COR-L47 (cell line): ENCODE measurements at places on chromosomes 7 and 10.
A peak's percentile ranks its signal among the peaks of the same experiment; 100 is the strongest.

DNA sequence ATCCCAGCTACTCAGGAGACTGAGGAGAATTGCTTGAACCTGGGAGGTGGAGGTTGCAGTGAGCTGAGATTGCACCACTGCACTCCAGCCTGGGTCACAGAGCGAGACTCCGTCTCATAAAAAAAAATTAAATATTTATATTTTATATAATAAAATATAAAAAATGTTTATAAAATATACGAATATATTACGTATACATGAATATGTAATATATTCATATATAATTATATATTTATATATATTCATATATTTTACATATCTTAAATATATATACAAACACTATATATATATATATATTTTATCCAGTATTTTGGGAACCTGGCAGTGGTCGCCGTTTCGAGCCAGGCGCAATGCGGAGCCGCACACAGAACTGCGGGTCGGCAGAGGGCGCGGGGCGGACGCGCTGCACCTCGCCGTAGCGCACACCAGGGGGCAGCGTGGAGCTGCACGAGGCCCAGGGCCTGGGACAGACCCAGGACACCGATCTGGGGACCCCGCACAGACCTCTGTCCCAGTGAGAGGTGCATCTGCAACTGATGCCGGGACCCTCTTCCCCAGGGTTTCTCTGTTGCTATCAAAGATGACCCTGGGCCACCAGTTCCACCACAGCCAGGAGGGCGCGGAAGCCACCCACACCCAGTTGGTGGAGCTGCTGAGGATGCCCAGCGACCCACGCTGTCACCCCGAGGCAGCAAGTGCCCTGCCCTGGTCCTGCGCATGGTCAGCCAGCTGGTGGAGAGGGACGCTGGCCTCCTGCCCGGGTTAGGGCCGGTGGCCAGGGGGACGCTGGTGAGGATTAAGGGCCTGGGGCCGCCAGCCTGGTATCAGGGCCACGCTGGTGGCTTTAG lies 22.7 kb downstream of the AP5Z1 start:
- no peak for DNase-seq

DNA sequence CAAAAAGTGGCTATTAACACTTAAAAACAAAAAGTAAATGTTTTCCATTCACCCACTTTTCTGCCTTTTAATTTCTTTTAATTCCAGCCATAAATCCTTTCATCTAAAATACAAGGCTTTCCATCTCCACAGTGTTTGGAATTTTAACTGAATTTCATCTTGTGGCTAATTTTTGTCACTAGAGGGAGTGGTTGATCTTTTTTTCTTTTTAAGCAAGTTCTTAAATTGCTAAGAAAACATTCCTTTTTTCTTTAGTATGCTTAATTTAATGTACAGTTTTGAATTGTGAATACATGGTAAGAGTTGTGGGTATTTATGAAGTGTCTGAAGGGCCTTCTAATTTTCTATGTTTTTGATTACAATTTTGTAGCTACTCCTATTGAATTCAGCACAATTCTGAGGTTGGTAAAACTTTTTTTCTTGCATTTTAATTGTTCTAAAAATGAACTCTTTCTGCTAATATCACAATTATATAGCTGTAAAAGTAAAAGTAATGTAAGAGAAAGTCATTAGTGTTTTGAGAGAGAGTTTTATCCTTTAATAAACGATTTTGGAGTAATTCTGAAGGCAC lies 54.9 kb upstream of the ANK3 start:
- DNase-seq: peak; percentile 21

DNA sequence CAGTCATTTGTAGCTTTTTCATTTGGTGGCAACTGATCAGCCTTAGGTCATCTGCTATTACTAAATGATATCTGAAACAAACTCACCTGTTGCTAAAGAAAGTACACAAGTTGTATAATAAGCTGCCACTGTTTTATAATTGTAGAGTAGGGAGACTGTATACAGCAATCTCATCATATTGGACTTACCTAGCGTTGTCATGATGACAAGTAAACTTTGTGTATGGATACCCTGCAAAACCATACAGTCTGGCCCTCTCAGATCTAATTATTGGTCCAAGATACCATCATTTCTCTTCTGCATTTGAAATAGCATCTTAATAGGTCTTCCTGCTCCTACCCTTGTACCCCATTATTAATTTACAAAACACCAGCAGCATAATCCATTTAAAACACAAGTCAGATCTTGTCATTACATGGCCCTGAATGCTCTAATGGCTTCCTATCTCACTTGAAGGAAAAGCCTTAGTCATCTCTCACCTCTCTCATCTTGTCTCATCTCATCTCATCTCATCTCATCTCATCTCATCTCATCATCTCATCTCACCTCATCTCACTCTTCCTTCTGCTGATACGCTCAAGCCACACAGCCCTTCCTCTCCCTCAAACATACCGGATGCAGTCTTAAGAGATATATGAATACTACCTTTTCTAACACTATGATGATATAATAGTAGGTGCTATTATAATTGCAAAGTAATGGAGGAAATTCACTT lies 540.6 kb downstream of the MDFIC start:
- no peak for DNase-seq

DNA sequence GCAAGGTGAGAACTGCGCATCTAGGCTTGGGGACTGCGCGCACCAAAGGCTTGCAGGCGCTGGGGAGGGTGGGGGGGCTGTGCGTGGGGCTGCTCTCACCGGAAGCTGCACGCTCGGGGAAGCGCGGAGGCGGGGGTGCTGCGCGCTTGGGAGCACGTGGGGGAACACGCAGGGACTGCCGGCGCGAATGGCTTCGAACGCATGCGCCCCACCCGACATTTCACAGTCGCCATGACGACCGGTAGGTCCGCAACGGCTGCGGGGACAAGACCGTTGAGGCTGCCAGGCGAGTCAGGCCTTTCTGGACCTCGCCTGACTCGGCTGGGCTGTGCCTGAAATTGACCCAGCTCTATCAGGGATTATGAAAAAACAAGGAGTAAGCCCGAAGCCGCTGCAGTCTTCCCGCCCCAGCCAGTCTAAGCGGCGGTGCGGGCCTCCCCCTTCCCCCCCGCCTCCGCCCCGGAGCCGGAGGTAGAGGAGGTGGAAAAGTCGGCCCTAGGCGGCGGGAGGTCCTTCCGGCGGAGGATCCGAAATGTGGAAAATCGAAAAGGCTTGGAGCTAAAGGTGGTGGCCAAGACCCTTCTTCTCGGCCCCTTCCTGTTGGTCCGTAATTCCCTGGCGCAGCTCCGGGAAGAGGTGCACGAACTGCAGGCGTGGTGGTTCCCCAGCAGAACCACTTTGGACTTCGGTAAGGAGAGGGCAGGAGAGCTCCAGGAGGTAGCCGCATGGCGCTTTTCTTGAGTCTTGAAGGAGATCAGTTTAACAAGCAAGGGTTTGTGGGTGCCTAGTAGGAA lies 34.9 kb upstream of the STEAP1 start:
- DNase-seq: no peak

- no peak for DNase-seq
Observed at GRCh38 chr10:103551619-103552602, 58.4 kb downstream of the NEURL1 start.

DNA sequence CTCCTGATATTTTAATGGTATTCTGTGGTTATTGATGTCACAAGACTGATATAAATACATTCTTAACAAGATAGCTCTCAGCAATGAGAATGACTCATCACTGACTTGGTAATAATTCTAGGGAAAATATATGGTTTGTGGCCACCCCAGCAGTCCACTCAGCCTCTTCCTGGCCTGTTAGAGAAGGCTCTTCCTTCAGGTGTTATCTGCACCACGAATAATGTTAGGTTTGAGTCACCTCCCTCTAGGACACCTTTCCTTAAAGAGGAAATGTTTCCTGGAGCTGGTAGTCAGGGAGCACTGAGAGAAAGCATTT lies 163.3 kb downstream of the SVIL start:
- no peak for DNase-seq

GRCh38 chr7:128000854-128001265 lies 30.4 kb downstream of the LRRC4 start:
- no peak for DNase-seq

GRCh38 chr10:110780704-110781103 lies 91.0 kb upstream of the PDCD4 start:
- no peak for DNase-seq

- DNase-seq: no peak
Observed at GRCh38 chr10:101896225-101896877, 52.8 kb upstream of the KCNIP2 start.

DNA sequence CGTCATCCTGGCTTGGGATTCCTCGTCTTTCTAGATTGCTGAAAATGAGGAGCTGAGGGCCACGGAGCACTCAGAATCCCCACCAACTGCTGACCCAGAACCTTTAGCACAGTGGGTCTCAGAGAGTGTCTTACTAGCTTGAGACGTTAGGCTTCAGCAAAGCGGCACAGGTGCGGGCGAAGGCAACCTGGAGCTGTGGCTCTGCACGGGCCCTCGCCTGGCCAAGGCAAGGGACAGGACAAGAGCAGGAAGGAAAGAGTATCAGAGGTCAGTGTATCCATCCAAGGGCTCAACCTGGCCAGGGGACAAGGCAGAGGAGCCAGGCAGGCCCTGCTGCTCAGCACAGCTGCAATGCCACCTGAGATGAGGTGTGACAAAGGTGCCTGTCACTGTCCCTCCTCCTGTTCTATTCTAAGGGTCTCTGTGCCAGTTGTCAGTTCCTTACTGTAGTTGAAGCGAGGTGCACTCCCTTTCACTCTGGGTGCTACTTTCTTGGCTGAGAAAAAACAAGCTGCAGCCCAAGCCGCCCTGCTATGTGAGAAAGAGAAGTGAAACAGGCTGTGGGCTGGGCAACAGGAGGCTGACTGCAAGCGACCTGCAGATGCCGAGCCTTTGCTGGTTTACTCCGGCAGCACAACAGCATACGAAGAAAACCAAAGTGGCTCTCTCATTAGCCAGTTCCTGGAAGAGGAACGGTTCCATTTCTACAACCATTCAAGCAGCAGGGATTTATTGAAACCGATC lies 33.3 kb upstream of the KDM7A start:
- no peak for DNase-seq

GRCh38 chr7:151201751-151202150 lies 8.5 kb downstream of the H2BK1 start:
- no peak for DNase-seq

DNA sequence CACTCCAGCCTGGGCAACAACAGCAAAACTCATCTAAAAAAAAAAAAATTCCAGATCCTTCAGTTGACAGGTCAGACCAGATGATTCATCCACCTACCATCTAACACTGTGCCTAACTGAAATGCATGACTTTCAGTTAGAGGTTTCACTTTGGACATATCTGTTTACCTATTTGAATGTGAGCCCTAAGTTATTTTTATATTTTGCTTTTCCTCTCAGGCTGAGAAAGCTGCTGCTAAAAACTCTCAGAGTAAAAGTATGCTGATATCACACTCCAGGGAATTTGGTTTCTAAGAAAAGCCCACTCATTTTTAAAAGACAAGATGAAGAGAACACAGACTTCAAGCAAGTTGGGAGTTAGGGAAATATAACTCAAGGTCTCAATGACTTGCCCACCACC lies 126.0 kb downstream of the SGMS1 start:
- DNase-seq: no peak

DNA sequence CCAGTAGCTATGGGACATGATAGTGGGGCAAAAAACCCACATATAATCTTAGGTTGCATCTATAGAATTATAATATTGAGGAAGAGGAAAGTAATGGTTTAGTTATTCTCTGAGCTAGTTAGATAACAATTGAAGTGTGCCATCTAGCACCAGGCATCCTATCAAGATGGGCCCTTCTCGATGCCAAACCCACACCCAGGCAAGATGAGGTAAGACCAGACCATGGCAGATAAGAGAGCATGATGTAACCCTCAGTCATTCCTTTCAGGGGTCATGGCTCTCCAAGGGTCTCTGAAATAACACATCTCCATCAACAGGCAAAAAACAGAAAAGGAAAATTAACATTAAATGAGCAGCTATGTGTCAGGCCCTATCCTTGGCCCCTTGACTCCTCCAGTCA lies 128.7 kb downstream of the SH3PXD2A start:
- DNase-seq: no peak

GRCh38 chr10:71375952-71376351 lies 20.8 kb upstream of the CDH23 start:
- no peak for DNase-seq

GRCh38 chr10:69895759-69896158 lies 94.1 kb downstream of the COL13A1 start:
- DNase-seq: no peak

DNA sequence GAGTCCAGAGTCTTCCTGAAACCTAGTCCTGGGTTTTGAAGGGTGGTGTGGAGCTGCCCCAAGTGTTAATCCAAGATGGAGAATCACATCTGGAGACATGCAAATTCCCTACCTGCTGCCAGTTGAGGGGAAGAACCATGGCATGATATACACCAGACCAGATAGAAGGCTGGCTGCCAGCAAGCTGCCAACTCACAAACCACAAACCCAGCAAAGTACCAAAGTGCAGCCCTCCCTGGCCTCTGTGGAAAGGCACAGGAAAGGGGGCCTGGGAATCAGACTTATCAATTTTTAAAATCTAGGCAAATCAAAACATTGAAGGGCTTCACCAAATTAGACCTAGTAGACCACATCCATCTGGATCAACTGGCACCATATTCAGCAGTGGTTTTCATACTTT lies 157.0 kb downstream of the TMEM26 start:
- DNase-seq: no peak

- no peak for DNase-seq
Observed at GRCh38 chr10:17029581-17030271, 99.9 kb downstream of the CUBN start.

GRCh38 chr7:131038153-131038552 lies 289.5 kb upstream of the MKLN1 start:
- DNase-seq: no peak

DNA sequence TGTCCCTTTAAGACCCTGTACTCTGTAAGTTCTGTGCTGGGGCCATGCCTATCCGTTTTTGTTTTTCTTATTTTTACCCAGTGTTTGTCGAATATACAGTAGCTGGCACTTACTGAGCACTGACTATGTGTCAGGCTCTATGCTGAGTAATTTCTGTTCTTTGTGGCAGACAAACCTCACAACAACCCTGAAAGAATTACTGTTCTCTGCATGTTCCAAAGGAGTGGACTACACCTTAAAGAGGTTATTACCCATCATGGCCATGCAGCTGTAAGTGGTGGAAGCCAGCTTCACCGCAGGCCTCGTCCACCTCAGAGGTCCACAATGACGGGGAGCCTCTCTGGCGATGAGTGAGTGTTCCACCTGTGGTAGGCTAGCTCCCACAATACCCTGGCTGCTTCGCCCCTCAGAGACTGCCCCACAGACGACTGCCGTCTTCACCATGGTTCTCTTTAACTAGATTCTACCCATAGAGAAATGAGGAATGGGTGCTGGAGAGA lies 30.1 kb upstream of the RBM20 start:
- DNase-seq: no peak

GRCh38 chr7:28498636-28499035 lies 86.3 kb downstream of the CREB5 start:
- no peak for DNase-seq
